Jurkat, Clone E6-1 (cell line): ENCODE measurements at places on chromosomes 11 and 22.

DNA sequence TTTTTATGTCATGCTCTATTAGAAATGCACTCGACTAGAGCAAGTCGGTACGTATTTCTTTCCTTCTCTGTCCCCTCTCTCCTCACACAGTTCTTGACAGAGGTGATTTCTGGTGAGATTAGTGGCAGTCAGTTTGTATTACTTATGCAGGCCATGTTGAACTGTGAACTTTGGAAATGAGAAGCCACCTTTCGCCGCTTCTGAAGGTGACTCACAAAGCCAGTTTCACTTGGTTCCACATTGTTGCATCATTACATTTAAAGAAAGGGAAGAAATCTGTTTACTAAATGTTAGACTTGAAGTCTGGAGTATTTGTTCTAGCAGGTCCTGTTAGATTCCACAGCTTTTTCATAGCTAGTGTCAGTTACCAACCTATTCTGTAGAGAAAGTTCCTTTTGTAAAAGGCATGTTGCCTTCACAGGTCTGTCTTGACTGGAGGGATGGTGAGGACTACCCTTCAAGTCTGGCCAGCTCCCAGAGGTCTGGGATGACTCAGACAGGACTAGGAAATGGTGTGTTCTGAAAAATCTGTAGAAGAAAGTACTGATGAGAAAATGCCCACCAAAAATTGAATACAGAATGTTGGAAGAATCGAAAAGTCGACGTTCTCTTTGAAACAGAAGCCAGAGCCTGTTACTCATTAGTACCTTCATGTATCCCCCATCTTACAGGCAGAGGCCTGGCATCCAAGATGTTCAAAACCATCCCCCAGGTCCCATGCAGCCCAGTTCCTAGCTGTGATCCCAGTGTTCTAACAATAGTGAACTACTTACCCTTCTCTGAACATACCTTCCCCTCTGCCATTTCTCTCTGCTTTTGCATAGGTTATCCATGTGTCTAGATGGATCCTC, 181.4 kb downstream of the DBX1 start:
- DNase-seq = no peak

GRCh38 chr11:10360835-10361234, 56.0 kb downstream of the ADM start:
- DNase-seq = no peak

- peak; percentile 56 for DNase-seq
Measured at GRCh38 chr11:86818462-86819192, 18.3 kb downstream of the PRSS23 start.

- no peak for DNase-seq
Measured at GRCh38 chr11:119691701-119692539, 37.1 kb downstream of the NECTIN1 start.

GRCh38 chr11:134578807-134579723, 167.0 kb upstream of the B3GAT1 start:
- DNase-seq = no peak

DNA sequence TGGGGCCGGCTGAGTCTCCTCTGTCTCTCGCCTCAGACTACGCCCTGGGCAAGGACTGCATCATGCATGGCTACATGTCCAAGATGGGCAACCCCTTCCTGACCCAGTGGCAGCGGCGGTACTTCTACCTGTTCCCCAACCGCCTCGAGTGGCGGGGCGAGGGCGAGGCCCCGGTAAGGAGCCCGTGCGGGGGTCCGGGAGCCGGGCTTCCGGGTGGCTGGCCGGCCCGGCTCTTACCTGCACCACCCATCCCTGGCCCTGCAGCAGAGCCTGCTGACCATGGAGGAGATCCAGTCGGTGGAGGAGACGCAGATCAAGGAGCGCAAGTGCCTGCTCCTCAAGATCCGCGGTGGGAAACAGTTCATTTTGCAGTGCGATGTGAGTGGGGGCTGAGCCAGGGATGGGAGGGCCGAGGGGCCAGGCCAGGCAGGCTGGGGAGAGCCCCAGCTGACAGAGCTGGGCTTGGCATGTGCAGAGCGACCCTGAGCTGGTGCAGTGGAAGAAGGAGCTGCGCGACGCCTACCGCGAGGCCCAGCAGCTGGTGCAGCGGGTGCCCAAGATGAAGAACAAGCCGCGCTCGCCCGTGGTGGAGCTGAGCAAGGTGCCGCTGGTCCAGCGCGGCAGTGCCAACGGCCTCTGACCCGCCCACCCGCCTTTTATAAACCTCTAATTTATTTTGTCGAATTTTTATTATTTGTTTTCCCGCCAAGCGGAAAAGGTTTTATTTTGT, 4.1 kb upstream of the ANKRD13D start:
- no peak for DNase-seq

DNA sequence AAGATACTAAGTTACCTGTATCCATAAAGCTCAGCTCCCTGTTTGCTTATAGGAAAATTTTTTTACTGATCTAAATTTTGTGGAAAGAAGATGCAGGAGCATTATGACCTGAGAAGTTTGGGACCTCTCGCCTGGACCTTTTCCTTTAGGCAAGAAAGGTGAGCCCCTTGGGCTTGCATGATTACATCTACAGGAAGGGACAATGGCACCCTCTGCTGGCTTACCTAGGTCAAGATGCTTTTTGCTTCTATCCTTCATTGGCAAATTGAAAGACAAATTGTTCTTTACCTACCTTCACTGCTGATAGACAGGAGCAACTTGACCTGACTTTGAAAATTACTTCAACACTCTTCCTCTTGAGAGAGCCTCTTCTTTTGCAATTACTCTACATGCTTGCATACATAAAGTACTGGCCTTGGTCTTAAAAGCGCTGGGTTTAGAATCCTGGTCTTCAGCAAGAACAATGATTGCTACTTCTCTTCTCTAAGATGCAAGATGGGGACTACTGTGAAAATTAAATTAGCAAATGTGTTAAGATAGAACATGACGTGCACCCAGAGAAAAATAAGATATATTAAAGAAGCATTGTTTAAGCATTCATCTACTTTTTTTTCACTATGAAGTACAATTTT, 147.2 kb downstream of the TRPC6 start:
- DNase-seq = peak; percentile 42

GRCh38 chr11:110069158-110069737, 23.9 kb upstream of the ZC3H12C start:
- peak; percentile 21 for DNase-seq

GRCh38 chr11:22392561-22392960, 54.4 kb downstream of the SLC17A6 start:
- no peak for DNase-seq

DNA sequence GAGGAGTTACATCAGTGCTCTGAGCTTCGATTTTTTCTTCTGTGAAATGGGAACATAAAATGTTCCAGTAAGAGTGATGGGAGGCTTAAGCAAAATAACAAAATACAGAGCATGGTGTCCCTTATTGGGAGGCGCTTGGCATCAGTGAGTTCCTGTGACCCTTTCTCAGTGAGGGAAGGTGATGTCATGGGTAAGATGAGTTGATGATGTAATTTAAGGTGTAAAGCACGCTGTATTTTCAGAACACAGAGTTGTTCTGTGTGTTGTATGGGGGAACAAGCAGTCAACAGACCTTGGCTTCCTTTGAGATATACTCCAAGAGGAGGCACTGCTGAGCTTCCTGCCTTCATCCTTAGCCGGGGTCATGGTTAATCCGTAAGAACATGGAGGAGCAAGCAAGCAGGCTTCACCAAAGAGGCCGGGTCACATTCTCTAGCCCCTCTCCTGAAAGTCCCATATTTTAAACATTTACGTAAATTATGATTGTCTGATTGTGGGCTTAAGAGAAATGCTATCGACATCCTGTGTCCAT, 266.7 kb downstream of the LARGE1 start:
- DNase-seq = no peak

- no peak for DNase-seq
Measured at GRCh38 chr22:44389181-44389580, 76.4 kb upstream of the SHISAL1 start.

DNA sequence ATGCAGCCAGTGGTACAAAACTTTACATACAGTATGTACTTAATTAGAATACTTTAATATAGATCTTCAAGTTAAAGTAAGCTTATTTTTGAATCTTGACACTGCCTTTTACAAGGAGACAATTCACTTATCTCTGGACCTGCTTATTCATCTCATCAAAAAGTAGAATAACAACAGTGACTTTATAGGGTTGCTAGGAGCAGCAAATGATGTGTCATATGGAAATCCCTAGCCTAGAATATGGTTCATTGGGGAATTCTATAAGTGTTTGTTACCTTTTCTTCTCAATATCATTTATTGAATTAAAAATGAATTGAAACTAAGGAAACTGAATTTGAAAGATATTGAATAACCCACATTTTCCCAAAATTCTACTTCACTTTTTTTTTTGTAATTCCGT, 45.0 kb upstream of the FIBIN start:
- no peak for DNase-seq

GRCh38 chr11:65418431-65418680, 4.2 kb upstream of the NEAT1 start:
- DNase-seq = no peak

- DNase-seq = no peak
Measured at GRCh38 chr11:33869481-33870422, 22.1 kb downstream of the LMO2 start.

- DNase-seq = no peak
Measured at GRCh38 chr11:91596111-91596510, 628.5 kb upstream of the FAT3 start.

DNA sequence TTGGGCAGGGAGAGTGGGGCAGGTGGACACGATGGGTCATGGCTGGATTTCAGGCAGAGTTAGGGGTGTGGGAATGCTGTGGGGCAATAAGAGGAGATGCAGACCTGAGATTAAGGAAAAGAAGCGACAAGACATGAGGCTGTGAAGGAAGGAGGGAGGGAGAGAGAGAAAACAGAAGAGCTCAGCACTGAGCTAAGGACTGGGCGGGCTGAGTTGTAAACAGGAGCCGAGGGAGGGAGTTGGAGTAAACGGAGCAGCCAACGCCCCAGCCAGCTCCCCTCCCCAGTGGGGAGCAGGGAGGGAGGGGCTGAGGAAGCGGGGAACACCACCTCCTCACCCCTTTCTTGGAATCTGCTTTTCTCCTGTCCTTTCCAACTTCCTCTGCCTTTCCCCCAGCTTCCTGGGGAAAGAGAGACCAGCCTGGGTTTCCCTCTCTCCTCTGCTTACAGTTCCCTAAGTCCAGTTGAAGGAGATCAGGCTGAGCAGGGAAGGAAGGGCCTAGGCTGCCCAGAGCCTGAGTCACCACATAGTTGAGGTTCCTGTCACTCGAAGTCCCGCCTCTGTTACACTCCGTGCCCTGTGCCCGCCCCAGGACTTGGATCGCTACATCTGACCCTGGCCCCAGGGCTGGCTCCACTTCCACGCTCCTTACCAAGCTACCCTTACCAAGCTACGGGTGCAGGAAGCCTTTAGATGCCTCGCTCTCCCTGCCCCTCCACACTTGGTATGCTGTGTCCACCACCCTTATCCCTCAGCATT, 6.7 kb upstream of the AHNAK start:
- no peak for DNase-seq

DNA sequence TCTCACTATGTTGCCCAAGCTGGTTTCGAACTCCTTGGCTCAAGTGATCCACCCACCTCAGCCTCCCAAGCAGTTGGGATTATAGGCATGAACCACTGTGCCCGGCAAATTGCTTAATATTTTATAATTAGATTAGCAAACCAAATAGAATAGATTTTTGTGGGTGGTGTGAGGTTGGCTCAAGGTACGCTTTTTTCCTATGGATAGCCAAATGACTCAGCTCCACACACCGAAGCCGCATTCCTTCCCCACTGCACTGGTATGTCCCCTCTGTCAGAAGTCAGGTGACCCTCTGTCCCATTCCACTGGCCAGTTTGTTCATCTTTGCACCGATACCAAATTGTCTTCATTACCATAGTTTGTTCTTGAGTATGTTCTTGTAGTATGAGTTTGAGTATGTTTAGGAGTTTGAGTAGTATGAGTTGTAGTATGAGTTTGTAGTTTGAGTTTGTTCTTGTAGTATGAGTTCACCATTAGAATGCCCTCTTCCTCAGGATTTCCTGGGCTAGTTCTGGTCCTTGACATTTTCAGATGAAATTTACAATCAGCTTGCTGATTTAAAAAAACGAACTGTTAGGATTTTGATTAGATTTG, 19.4 kb downstream of the SUSD2 start:
- no peak for DNase-seq

DNA sequence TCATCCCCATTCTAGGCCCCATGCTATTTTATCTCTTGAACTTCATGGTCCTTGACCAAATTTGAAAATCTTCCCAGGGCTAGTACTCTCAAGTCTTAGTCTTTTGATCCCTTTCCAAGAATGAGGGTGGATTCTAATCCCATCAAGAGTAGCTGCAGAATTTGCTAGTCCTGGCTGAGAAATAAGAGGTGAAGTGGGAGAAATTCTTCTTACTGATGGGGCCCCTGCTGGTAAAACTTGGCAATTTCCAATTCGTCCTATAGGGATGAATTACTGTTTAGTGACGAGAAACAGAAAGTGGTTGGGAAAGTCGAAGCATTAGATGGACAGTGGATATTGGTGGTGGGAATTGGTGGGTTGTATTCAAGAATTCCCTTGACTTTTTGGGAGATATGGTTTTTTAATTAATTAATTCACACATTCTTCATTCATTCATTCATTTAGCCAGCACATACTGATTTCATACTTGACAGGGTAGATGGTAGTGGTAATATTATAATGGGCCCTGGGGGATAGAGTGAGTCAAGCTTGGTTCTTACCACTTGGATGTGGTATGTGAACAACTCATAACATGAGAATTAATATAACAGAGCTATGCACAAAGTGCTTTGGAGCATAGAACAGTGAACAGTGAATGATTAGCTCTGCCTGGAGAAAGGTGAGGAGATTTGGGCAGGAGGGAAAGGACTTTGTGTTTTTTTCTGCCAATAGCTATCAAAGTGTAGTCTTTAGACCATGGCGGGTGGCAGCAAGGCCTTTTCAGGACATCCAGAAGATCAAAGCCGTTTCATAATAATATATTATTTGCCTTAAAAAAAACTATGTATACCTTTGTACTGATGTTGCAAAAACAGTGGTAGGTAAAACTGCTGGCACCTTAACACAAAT, 103.8 kb downstream of the STIM1 start:
- no peak for DNase-seq

DNA sequence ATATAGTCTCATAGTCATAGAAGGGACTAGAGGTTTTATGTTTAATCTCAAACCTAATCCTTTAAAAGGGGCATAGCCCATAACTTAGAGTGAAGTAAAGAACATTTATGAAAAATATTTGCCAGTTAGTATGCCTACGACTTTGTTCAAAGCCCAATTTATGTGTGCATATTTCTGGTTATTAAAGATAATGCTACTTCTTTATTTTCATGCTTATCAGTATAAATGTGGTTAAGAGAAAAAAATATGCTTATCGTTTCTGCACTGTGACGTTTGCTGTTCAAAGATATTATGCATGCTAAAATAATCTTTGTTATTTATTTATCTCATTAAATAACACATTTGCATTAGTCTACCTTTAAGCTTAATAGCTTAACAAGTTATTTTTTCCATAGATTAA, 343.9 kb downstream of the DYNC2H1 start:
- no peak for DNase-seq

DNA sequence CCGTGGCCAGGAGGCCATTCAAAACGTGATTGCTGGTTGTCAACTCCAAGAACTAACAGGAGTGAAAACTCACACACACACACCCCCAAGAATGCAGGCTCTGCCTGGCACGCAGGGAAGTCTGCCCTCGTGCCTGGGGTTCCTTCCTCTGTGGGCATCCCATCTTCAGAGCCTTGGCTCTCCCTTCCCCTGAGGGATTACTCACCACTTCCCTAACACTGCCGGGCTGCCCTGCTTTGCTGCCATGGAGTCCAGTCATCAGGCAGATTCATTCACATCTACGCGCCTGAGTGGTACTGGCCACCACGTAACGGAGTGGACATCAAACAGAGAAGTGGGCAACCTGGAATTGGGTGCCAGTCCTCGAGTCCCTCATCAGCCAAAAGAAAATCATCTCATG, 120.7 kb upstream of the TMEM45B start:
- DNase-seq = no peak
